ENCODE measurements at places on chromosomes 4 and X.

DNA sequence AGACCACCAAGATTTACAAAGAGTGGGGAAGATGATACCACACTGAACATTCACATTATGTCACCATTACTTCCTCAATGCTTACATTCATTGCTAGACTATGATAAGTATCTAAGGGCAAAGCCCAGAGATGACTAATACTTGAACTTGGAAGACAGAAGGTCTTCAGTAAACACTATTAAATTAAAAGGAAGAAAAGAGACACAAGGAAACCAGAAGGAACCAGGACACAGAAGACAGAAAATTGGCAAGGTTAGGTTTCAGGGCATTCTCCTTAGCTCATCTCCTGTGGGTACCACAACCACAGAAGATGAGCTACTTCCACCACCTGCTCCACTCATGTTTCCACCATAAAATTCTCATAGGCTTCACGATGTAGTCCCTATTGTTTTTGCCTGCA, 64.9 kb downstream of the NLGN4X start:
- no peak for DNase-seq

DNA sequence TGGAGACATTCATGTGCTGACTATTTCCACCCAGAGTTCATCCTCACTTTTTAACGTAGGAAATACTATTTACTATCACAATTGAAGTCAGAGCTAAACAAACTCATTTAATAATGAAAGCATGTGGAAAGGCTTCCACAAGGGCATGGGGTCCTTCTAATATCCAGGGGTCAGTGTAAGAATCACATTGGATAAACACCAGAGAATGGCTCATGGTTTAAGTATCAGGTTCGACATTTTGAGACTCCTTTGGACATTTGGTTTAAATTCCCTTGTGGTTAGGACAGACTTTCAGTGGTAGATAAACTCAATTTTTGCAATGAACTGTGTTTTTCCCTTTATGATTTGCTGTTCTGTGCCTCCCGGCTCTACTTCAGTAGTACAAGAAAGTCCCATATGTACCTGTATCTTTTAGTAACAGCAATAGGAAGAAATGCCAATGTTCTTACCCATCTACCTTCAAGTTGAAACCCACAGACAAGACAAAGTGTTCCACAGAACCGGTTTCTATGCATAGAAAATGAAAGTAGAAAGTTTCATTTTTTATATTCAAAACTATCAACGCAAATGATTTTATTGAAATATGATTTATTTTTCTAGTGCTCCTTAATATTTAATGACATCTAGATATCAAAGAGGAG, 589.0 kb upstream of the FAM241A start:
- no peak for DNase-seq

DNA sequence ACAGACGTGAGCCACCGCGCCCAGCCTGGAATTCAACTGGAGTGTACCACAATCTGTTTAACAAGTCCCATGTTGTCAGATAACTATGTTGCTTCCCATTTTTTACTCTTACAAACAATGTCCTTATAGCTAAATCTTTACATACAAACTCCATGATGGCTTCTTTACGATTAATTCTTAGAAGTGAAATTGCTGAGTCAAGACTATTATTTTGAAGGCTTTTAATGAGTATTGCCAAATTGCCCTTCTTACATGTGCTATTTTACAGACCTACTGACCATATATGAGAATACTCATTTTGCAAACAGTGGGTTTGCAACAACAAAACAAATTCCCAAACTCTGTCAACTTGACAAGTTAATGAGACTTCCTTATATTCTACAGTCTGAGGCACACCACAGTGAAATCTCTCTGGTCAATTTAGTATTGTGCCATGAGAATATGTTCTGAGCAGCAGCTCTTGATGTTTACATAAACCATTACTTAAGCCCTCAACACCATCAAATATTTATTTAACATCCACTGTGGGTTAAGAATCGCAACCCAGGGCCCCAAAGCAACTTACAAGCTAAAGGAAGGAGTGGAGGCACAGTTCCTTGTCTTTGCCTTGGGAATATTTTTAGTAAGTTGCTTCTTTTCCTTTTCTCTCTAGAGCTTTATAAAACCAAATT, 128.5 kb downstream of the SPRY1 start:
- no peak for DNase-seq

GRCh38 chr4:162115333-162115732, 48.5 kb downstream of the FSTL5 start:
- no peak for DNase-seq

- DNase-seq, result no peak
These were observed 94.2 kb upstream of the TEX13D start for GRCh38 chrX:124238268-124238667.

DNA sequence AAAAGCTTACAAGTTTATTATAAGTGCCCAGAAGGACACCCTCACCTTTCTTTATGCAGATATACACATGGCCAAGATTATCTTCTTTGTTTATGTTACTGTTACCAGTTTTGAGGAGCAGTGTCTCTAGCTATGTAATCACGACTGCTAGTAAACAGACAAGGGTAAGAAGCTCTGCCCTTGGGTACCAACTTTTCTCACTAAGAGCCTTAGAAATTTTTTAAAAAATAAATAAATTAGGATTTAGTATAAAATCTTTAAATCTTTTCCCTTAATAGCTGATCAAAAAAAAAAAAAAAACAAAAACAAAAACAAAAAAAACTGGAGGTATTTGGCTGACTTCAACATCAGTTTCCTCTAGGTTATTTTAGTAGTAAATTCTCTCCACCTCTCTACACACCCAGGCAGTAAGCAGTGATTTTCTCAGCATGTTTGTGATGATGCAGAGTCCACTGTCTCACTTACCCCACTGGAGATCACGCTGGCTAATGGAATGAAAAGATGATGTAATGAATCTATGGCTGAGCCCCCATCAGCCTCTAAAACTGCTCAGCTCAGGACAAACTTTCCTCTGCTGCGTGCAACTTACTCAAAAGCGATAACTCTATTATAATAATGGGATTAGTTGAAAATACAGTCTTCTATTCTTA, 125.9 kb downstream of the FRYL start:
- DNase-seq, result no peak

- no peak for DNase-seq
These were observed 35.4 kb upstream of the PDLIM5 start for GRCh38 chr4:94416335-94416734.

DNA sequence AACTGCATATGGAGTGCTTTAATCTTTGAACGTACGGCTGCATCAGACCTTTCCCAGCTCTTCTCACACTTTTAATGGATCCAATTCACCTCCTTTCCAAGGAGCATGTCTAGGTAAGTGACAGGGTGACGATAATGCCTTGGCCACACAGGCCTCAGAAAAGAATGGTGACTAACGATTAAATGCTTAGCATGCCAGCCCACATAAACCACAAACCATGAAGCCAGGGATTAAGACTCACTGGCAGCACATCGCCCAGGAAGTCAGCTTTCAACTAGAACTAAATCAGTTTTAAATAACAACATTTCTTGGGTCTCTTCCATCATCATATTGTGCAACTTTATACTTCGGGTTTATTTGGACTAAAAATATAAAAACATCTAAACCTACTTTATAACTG, 28.7 kb downstream of the INPP4B start:
- DNase-seq, result peak; percentile 29

GRCh38 chr4:98657531-98658286, 702 bp downstream of the TSPAN5 start:
- DNase-seq, result peak; percentile 69

DNA sequence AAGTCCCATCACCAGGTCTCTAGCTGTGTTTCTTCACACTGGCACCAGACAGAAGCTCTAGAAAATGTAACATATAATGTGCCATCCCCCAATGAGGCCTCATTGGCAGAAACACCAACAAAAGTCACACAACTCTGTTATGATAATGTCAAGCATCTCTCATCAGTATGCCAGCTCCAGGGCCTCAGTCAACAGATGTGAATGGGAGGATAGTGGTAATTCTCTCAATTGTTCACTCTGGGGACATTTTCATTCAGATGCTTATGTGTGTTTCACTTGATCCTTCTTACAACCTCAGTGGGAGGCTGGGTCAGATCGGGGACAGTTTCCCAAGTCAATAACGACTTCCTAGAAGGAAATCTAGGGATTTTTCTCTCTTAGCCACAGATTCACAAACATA, 57.5 kb upstream of the SCOC start:
- no peak for DNase-seq

- no peak for DNase-seq
These were observed 38.7 kb upstream of the FGF2 start for GRCh38 chr4:122787940-122788339.

DNA sequence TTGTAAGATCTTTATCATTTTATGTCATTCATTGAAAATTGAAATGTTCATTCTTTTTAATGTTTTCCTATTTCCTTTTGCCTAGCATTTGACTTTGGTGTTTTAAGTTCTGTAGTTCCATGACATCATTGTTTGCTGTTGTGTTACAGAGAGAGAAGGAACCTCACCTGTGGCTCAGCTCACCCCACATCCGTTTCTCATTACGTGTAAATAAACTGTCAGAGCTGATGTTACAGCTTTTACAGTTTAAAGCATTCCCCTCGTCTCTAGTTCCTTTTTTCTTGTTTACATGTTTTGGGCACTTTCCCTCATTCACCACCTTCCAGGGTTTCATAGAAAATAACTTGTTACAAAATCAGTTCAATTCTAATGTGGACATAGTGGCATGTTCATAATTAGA, 137.2 kb downstream of the FNIP2 start:
- DNase-seq, result no peak

- no peak for DNase-seq
These were observed 95.5 kb upstream of the PPP2R3B start for GRCh38 chrX:482192-482701.

DNA sequence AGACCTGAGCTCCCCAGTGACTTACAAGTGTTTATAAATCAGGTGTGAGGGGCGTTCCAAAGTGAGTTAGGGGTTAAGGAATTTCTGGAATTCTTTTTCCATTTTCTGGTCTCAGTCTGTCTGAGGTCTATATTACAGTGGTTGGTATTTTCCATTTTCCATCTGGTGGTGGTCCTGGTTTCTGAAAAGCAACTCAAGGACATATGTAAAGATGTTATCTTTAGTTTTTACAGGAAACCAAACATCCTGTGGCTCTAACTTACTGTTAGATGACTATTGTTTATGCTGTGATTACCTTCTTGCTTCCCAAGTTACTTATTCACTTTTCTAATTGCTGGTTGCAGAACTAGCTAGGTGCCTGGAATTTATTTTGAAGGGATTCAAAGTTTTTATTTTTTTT, 53.5 kb upstream of the IL21 start:
- no peak for DNase-seq

DNA sequence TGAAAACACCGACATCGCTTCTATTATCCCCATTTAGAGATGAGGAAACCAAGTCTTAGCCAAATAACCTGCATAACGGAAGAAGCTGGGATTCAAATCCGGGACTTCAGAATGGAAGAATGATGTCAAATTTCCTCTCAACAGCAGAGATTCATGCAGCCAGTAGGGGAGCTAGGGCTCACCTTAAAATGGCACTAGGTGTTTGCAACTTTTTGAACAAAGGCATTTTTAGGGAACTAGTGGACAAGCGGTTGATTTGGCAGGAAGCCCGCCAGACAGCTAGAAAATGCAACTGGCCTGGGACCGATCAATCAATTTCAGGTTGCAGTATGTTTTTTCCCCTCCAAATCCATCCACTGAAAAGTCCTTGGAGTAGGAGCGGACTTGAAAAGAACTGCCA, 224.2 kb downstream of the PTTG2 start:
- no peak for DNase-seq

- DNase-seq, result no peak
These were observed 9.4 kb downstream of the FNIP2 start for GRCh38 chr4:158778156-158778711.

GRCh38 chrX:37350034-37350365, 836 bp downstream of the PRRG1 start:
- DNase-seq, result peak; percentile 14

DNA sequence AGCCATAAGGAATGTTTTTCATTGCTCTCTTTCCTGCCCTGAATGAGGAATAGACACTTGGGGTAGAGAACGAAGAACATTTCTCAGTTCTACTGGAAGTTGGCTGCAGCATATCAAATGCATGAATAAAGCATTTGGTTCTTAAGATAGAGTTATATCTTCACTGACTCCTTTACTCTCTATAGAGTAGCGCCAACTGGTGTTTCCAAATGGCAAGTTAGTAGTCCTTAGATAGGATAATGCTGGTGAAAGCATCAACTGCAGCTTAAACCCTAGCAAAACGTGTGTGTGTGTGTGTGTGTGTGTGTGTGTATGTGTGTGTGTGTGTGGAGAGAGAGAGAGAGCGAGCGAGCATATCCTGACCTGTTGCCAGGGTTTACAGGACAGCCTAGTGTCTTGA, 62.2 kb upstream of the FRMPD4 start:
- no peak for DNase-seq

DNA sequence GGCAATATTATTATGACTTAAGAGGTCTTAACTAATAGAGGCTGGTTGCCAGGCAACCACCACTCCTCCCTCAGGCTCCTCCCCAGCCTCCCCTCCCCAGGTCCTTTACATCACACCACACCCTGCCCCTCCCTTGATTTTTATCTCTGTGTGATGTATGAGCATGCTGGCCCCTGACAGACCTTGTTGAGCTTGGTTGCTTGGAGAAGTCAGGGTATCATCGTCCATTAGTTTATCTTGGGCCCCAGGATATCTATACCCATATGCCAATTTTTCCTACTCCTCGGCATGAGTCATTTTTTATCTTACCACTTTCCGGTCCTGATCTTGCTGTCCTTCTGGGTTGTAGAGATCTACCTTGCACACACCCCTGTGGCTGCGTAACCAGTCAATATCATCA, 2.5 kb downstream of the AKAP4 start:
- no peak for DNase-seq

GRCh38 chr4:48439988-48440387, 43.2 kb upstream of the SLC10A4 start:
- no peak for DNase-seq

- DNase-seq, result no peak
These were observed 146.5 kb upstream of the PCDH18 start for GRCh38 chr4:137678796-137679195.

DNA sequence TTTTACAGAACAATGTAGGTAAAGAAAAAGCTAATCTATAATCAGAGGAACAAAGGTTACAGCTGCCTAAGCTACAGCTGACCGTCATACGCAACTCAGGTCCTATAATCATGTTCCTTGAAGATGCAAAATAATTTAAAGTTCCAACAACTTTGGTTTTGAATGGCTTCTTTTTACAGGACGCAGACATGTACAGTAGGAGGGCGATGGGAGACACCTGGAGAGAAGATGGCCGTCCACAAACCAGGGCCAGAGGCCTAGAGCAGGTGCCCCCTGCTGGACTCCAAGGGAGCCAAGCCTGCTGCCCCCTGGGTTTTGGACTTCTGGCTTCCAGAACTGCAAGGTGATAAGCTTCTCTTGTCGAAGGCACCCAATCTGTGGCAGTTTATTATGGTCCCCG, 10.6 kb downstream of the HGFAC start:
- DNase-seq, result no peak

GRCh38 chrX:125673758-125674157, 354.1 kb downstream of the TEX13C start:
- DNase-seq, result no peak

GRCh38 chr4:67051000-67051789, 494.1 kb downstream of the CENPC start:
- no peak for DNase-seq

- DNase-seq, result no peak
These were observed 15.0 kb upstream of the TLR1 start for GRCh38 chr4:38819569-38819968.

- DNase-seq, result no peak
These were observed 146.8 kb downstream of the KLHL4 start for GRCh38 chrX:87664381-87664780.

Measured in hepatic stellate cell (primary cell).